Brain pericyte (primary cell): ENCODE measurements at places on chromosomes 3 and 15.

GRCh38 chr3:60154011-60154410, 1097.2 kb downstream of the FHIT start:
- DNase-seq = no peak

DNA sequence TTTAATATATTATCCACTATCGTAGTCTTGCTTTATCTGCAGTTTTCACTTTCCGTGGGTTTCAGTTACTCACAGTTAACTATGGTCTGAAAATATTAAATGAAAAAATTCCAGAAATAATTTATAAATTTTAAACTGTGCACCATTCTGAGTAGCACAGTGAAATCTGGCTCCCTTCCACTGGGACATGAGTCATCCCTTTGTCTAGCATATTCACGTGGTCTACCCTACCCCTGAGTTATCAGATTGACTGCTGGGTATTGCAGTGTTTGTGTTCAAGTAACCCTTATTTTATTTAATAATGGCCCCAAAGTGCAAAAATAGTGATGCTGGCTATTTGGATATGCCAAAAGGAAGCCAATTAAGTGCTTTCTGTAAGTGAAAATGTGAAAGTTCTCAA, 539.5 kb upstream of the AGTR1 start:
- DNase-seq = no peak

GRCh38 chr15:63880744-63881143, 47.0 kb upstream of the HERC1 start:
- DNase-seq = no peak

- DNase-seq = no peak
Measured at GRCh38 chr15:101805605-101806345, 2.5 kb downstream of the OR4F6 start.

GRCh38 chr3:79056498-79056897, 711.3 kb downstream of the ROBO1 start:
- DNase-seq = no peak

- no peak for DNase-seq
Measured at GRCh38 chr3:40713795-40714194, 189.0 kb downstream of the ZNF621 start.
